ENCODE measurements at places on chromosomes 12 and 14.

- no peak for ATAC-seq
Measured at GRCh38 chr12:27583981-27584380, 60.0 kb downstream of the PPFIBP1 start.

DNA sequence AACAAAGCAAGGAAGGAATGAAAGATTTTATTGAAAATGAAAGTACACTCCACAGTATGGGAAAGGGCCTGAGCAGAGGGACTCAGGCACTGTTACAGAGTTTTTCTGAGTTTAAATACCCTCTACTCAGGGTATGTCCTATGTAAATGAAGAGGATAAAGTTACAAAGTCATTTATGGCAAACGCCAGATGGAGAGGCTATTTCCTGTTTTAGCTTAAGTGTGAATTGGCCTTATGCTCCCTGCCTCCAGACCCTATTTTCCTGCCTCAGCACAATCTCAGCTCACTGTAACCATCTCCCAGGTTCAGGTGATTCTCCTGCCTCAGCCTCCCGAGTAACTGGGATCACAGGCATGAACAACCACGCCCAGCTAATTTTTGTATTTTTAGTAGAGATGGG, 6.8 kb upstream of the PHC1 start:
- ATAC-seq: no peak

DNA sequence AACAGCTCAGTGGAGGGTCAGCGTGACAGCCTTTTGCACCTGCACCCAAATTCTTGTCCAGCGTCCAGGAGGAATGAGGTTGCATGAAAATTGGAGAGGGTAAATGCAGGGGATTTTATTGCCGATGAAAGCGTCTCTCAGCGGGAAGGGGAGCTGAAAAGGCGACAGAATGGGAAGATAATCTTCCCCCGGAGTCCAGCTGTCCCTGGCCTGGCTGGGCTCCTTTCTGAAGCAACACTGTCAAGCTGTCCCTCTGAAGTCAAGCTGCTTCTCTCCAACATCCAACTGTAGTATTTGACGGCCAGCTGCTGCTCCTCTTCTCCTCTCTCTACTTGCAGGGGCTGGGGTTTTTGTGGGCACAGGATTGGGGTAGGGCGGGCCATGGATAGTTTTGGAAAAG, 32.7 kb downstream of the NOPCHAP1 start:
- no peak for ATAC-seq

- peak; percentile 96 for ATAC-seq
Measured at GRCh38 chr14:88599761-88600439, 37.1 kb downstream of the ZC3H14 start.

- ATAC-seq: peak; percentile 80
Measured at GRCh38 chr12:91591639-91591987, 409.0 kb upstream of the DCN start.

DNA sequence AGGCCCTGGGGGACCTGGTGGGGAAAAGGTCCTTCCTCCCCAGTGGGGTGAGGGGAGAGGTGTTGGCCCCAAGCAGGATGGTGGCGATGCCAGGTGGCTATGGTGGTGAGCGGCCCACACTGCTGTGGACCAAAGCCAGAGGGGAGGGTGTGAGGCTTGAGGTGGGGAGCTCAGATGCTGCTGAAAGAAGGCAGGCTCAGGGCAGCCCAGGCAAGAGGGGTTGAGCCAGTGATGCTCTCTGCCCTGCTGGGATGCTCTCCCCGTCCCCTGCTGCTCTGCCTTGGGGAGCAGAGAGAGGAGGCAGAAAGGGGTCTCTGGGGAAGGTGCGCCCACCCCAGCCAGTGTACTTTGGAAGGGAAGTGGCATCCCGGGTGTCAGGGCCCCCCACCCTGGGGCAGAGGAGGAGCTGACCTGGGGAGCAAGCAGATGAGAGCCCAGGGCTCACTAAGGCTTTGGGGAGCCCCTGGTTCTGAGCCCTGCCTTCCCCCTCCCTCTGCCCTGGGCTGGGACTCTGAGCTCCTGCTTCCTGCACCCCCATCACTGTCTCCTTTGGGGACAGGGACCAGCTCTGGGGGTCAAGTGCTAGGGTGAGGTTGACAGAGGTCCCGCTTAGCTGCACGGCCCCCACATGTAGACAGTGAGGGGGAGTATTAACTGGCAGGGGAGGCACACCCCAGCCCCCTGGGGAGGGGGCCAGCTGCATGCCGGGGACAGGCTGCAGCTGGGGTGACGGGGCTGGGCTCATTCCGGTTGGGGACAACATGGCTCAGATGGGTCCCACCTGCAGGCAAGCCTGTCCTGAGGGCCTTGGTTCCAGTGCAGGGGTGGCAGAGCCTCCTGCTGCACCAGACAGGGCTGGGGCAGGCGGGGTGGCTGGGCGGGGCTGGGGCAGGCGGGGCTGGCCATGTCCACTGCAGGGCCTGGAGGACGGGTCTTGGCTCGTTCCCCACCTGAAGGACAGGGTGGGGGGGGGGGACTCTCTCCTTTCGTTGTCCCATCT, 124.4 kb downstream of the KIF26A start:
- ATAC-seq: no peak

GRCh38 chr12:10098791-10099190, at the start of gene CLEC1A:
Gene CLEC1A (minus strand): TSS chr12:10098985. CDS start chr12:10098922, 63 bp downstream.
- no peak for ATAC-seq

DNA sequence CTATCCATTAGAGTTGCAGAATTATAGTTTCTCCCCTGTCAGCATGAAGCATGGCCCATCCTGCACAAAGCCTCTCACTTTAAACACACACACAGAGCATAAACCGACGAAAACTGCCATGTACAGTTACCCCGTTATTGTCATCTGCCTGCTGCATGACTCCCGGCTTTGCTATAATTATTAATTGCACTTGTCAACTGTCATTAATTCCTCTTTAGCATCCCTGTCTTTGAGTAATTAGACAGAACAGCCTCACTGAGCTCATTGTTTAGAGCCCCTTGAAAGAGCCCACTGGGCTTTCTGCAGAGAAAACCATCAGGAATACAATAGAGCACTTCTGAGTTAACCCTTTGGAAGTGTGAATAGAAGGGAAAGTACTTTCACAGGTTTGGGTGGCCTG, 307.2 kb upstream of the SOX5 start:
- ATAC-seq: no peak

DNA sequence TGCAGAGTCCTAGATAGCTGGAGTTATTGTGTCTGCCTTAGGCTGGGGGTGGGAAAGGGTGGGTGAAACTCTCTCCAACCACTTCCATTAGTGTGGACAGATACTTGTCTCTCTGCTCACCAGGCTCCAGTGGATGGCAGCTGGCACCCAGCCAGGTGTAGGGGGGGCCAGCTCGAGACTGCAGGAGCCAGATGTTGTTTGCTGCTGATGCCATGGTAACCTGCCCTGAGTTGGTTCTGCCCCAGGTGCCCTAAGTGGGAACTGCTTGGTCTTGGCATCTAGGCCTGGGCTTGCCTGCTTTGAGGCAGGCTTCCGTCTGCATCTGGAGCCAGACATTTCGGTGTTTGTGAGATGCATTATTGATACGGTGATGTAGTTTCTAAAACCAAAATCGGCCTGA, 82.2 kb downstream of the ADCK1 start:
- no peak for ATAC-seq

DNA sequence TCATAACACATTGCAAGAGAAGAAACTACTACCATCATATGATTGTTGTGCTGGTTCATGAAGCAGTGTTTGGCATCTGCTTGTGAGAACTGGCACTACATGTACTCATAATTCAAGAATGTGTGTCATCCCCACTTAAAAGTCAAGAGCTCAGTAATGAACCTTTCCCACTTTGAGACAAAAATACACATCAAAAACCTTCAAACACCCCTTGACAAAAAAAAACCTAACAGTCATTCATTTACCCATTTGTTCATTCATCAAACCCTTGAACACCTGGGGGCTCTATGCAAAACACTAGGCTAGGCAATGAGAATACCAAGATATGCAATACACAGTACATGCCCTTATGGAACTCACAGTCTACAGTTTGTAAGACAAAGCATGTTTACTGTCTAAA, 40.0 kb downstream of the KIF21A start:
- ATAC-seq: peak; percentile 58

GRCh38 chr12:122356192-122356635, 66.3 kb downstream of the CLIP1 start:
- ATAC-seq: peak; percentile 75

- no peak for ATAC-seq
Measured at GRCh38 chr12:82510386-82510785, 152.1 kb downstream of the METTL25 start.

DNA sequence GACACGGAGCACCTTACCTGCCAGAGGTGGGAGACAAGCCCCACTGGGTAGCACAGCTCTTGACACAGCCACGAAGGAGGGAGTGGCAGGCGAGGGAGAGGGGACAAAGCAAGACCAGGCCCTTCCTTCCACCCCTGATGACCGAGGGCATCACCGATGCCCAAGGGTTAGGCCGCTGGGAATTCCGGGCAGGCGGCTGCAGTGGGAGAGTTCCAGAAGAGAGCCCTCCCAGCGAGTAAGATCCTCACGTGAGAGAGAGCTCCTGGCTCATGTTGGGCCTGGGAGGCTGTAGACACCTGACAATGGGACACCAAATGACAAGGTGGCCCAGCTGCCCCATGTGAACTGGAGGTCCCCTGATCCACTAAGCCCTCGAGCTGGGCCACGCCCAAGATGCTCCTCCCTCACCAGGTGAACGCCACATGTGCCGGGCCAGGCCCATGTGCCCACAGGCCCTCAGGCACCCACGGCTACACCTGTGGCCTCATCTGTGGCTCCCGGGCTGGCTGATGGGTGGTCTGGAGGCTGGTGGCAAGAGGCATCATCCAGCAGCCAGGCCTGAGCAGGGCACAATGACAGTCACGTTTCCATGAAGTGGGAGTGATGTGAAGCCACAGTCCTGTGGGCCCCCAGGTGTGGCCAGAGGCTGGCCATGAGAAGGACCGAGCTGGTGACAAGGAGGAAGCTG, 32.1 kb upstream of the C14orf180 start:
- ATAC-seq: no peak

- no peak for ATAC-seq
Measured at GRCh38 chr12:22860926-22861325, 236.0 kb downstream of the ETNK1 start.

GRCh38 chr14:94461526-94462218, 9.1 kb upstream of the SERPINA11 start:
- no peak for ATAC-seq

DNA sequence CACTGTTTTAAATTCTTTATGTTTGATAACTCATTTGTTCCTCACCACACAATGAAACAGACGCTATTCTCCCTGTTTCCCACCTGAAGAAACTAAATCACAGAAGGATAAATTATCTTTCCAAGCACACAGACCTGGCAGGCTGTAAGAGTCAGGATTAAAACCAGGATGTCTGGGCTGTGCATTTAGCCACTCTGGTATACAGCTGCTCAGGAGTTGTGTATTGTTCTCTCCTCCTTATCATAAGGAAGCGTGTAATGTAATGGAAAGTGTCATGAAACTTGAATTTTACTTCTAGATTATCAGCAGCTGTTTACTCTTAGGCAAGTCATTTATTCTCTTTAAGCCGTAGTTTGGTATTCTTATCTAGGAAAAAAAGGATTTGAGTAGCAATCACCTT, 154.8 kb upstream of the LRIG3 start:
- ATAC-seq: no peak

DNA sequence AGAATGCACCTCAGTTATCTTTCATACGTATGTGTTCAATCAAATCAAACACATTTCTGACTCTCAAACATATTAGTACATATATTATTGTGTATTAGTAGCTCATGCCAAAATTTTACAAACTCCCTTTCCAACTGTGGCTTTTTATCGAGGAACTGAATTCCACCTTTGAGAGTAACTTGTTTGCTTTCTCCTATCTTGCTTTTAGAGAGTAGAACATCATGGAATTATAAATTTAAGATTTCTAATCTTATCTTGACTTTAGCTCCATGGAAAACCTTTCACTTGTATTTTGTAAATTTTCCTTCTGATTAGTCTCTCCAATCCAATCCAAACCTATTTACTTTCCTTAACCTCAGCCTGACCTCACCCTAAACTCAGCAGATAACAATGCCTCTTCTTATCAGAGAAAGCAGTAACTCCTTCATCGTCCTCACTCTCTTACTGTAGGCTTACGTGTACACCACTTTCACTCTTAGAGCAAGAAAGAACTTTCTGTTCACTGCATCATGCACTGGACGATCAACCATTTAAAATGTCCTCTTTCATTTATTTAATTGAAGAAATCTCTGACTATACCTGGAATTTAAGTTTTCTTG, 164.5 kb downstream of the TMTC3 start:
- no peak for ATAC-seq

DNA sequence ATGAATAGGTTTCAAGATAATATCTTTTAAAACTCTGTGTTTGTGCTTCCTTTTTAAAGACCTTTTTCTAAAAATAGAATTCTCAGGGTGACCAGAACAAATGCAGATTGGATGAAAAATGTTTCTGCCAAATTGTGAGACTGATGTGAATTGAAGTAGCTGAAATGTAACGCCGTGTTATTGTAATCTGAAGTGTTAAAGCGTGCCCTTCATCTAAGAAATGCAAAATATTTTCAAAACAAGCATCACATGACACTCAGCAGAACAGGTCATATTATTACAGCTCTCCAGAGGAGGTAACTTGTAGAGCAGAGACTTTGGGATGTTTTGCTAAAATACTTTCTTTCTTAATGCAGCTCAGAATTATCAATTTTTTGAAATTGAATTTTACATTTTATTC, 90.0 kb upstream of the PLEKHA5 start:
- no peak for ATAC-seq

GRCh38 chr14:96071561-96071960, 32.4 kb downstream of the C14orf132 start:
- no peak for ATAC-seq

Data from activated CD4-positive, CD25-positive, alpha-beta regulatory T cell treated with anti-CD3 and anti-CD28 coated beads, Interleukin-2, amount 50 U/mL, for 24 hours (primary cell).